Epithelial cell of proximal tubule (primary cell): ENCODE measurements at places on chromosomes 2 and 18. TPM values are rescaled to one million over a fixed set of nuclear protein-coding genes. Genes with fewer than 3 reads are reported as not detected.

GRCh38 chr2:33069894-33070651, 123.3 kb downstream of the LTBP1 start:
- DNase-seq = peak; percentile 93

Gene FAM98A
- total RNA-seq = 20.4 and 93.6 TPM in 2 replicates

DNA sequence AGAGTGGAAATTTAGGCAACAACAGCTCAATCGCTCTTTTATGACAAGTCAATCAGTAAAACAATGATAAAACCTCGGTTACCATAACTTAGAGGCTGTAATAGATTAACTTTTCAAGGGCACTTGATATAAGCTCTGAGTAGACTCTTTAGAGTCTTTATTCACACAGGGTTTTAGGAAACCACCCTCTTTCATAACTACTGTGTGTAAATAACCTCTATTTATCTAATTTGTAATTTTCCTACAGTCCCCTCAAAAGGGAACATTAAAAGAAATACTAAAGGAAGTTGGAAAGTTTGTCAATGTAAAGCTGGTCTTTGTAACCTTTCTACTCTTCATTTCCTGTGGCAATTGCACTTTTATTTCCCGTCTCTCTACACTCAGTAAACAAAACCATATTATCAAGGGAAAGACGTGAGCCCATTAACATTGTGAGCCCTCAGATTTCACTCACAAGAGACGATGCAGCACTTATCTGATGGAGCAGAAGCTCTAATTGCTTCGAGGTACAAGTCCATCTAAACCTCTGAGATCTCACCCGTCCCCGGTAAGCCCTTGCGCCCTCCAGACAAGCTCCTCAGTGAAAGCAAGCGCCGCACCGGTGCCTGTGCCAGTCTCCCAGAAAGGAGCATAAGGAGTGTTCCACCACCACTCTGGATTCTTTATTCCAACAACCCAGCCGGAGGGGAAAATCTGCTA, 1.1 kb upstream of the HOXD1 start:
- no peak for DNase-seq

Gene FEV
- not detected in 2 replicates for total RNA-seq

DNA sequence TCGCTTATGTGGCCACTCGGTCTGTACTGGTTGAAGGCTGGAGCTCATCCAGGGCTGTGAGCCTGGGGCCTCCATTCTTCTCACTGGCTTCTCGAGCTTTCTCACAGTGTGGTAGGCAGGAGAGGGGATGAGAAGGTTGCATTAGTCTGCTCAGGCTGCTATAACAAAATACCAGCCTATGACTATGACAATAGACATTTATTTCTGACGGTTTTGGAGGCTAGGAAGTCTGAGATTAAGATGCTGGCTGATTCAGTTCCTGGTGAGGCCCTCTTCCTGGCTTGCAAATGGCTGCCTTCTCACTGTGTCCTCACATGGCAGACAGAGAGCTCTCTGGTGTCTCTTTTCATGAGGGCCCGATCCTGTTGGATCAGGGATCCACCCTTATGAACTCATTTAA, 6.2 kb upstream of the STK25 start:
- no peak for DNase-seq

Gene SULT1C4
- total RNA-seq = 22.9 and 50.1 TPM in 2 replicates

GRCh38 chr2:137910641-137911040, 53.6 kb upstream of the HNMT start:
- DNase-seq = no peak

Gene SERPINB13
- not detected in 2 replicates for total RNA-seq

DNA sequence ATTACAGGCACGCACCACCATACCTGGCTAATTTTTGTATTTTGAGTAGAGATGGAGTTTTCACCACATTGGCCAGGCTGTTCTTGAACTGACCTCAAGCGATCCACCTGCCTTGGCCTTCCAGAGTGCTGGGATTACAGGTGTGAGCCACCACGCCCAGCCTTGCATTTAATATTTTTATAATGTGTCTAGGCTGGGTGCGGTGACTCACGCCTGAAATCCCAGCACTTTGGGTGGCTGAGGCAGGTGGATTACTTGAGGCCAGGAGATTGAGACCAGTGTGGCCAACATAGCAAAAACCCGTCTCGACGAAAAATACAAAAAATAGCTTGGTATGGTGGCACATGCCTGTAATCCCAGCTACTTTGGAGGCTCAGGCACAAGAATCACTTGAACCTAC, 3.2 kb downstream of the RPL37A start:
- no peak for DNase-seq

Gene PROKR1
- 0.14 TPM in 1 of 2 replicates, not detected in the other for total RNA-seq

Gene FRZB
- 0.07 TPM in 1 of 2 replicates, not detected in the other for total RNA-seq

Gene NGEF
- 4.2 and 8.6 TPM in 2 replicates for total RNA-seq

Gene SLC35F5
- 64.7 and 76.0 TPM in 2 replicates for total RNA-seq
